ENCODE measurements at places on chromosomes 6 and 20.

DNA sequence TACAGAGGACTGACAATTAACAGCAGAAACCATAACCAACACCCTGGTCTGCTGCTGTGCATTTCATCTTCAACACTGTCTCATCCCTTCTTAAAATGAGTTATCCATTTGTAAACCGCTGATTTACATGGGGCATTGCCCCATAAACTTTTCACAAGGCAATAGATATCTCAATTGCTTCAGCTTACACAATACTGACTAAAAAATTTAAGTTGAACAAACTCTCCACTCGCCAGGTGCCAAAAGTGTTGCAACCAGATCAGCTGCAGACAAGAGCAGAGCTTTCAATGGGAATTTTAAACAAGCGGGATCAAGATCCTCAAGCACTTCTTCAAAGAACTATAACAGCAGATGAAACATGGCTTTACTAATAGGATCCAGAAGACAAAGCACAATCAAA, 183.0 kb downstream of the TASP1 start:
- no peak for DNase-seq

DNA sequence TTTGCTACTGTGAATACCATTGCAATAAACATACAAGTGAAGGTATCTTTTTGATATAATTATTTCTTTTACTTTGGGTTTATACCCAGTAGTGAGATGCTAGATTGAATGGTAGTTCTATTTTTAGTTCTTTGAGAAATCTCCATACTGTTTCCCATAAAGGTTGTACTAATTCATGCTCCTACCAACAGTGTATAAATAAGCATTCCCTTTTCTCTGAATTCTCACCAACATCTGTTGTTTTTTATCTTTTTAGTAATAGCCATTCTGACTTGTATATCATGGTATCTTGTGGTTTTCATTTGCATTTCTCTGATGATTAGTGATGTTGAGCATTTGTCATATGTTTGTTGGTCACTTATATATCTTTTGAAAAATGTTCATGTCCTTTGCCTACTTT, 183.6 kb upstream of the LRFN2 start:
- no peak for DNase-seq

DNA sequence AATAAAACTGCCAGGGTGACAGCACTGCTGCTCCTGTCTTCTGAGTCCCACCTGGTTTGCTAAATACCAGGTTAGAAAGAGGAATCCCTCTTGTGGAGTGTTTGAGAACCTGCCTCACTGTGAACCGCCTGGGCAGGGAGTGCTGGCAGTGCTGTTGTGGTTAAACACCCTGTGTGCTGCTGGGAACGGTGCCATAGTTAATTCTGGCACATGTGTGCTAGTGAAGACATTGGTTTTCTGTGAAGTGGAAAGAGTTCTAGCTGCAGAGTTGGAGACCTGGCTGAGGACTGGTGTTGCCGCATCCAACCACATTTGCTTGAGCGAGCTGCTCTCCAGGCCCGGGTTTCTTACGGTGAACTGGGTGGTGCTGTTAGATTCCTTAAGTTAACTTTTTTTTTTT, 72.7 kb downstream of the IGF2R start:
- DNase-seq: no peak

- no peak for DNase-seq
These were observed 14.2 kb downstream of the KCNK5 start for GRCh38 chr6:39214846-39215639.

DNA sequence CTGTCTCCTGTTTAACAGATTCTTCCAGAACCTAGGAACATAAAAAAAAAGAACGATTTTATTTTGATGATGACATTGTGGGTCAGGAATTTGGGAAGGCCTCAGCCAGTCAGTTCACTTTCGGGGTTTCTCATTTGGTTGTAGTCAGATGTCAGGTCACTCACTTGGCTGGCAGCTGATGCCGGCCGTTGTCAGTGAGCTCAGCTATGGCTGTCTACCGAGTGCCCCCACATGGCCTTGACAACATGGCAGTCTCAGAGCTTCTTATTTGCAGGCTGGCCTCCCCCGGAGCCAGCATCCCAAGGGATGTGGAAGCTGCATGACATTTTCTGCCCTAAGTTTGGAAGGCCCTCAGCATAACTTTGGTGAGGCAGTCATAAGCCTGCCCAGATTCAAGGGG, 11.5 kb downstream of the RNF217 start:
- no peak for DNase-seq

DNA sequence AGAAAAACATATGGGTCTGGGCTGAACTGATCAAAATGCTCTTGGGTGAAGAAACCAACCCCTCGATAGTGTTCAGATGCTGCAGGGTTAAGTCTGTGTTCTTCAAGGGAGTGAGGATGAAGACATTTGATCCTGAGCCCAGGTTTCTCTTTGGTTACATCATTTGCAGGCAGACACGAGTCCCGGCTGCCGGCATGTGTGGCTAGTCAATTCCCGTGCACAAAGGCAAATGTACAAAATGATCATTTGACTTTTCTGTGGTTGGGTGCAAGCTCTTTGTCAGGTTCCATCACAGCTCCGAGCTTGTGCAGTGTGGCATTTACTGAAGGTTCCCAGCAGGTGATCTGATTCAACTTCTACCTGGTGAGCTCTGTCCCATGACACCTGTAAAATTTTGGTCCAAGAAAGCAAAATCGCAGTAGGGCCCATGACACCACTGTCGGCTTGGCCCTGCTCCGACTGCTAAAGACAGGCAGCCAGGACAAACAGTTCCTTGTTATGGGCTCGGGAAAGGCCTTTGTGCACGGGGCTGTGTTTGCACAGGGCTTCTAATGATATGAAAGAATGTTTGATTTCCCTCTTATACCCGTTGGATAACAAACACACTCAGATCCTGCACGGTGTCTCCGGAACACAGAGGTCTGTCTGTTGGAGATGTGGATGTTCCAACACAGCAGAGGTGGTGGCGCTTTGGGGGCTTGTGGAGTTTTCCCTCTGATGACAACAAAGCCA, 46.9 kb downstream of the GJA10 start:
- DNase-seq: no peak

DNA sequence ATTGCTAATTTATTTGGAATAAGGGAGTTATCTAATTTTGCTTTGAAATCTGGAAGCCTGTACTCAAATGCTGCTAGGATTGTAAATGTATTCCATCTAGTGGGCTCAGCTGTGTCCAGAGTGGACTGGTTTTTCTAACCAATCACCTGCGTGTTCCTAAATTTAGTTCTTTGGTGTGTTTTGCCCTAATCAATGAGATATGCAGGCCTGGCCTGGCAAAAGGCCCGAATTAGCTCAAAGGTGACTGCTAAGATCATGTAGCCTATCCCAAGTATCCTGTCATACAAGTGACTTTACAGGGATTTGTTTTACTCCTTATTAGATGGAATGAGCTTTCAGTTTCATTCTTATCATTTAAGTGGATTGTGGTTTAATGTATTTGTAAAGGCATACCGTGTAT, 51.3 kb upstream of the ARMC2 start:
- DNase-seq: no peak

GRCh38 chr20:56391037-56391436, 978 bp downstream of the AURKA start:
- no peak for DNase-seq

GRCh38 chr6:98976674-98977385, 29.1 kb upstream of the FBXL4 start:
- no peak for DNase-seq

- DNase-seq: no peak
These were observed 16.6 kb downstream of the ADTRP start for GRCh38 chr6:11761744-11762620.

- no peak for DNase-seq
These were observed 43.1 kb downstream of the SUN5 start for GRCh38 chr20:32960849-32961731.

DNA sequence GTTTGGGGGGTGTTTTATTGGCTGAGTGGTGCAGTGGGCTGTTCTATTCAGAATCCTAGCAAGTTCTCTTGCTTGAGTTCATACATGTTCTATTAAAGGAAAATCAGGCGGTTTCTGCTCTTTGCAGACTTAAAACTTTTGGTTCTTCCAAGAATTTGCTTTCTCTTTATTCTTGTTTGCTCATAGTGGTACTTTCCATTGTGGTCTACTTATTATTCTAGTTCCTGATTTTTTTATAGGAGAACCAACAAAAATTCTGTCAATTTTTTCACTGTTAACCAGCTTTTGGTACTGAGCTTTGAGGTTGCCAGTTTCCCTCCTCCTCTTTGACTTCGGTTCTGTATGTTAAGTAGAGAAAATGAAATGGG, 6.7 kb downstream of the AFDN start:
- DNase-seq: no peak

GRCh38 chr20:18926965-18927364, 113.4 kb downstream of the SCP2D1 start:
- no peak for DNase-seq

DNA sequence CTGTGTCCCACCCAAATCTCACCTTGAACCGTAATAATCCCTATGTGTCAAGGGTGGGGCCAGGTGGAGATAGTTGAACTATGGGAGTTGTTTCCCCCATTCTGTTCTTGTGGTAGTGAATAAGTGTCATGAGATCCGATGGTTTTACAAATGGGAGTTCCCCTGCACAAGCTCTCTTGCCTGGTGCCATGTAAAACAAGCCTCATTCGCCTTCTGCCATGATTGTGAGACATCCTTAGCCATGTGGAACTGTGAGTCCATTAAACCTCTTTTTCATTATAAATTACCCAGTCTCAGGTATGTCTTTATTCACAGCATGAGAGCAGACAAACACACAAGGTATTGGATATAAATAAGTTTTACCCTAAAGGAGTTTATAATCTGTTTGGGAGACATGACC, 121.2 kb downstream of the MMUT start:
- DNase-seq: no peak

- DNase-seq: no peak
These were observed 210.5 kb downstream of the ERMARD start for GRCh38 chr6:169961772-169962561.

DNA sequence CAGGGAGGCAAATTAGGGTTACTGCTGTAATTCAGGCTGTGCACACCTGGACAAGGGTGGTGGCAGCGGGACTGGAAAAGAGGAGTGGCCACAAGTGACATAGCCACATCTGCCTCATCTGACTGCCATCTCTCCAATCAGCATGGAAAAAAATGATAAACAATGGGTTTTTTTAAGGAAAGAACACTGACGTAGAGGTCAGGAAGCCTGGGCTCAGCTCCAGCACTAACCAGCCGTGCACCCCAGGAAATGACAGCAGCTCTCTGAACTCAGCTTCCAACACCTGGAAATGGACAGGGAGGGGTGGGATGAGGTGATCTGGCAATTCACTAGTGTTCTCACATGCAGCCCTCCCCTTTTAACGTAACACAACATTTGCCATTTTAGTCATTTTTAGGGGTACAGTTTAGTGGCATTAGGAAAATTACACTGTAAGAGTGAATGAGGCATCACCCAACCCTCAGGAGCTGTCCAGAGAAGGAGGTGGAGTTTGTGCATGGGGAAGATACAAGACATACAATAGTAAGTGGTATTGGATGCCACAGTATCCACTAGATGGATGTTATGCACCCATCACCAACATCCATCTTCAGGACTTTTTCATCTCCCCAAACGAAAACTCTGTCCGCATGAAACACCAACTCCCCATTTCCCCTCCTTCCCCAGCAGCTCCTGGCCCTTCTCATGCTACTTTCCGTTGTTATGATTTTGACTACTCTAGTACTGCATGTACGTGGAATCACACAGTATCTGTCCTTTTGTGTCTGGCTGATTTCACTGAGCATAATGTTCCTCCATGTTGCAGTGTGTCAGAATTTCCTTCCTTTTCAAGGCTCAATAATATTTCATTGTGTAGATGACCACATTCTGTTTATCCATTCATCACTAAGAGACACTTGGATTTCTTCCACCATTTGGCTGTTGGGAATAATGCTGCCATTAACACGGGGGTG, 215.5 kb upstream of the ECI2 start:
- no peak for DNase-seq

DNA sequence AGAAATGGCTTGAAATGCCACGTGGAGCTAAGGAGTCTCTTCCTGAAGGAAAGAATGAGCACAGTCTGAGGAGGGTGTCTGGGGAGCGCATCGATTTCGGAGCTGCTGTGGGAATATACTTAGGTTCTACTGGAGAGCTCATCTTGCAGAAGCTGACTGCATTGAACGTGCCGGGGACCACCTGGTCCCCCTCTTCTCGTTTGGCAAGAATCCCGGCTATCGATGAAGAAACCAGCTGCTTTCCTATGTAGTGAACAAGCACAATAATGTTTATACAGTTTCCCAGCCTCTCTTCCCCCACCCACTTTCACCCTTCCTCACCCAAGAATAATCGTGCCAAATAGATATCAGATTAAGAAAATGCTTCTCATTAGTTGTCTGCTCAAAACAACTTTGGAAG, 242.5 kb downstream of the PACRG start:
- DNase-seq: no peak

- DNase-seq: no peak
These were observed 45.7 kb upstream of the TMEM170B start for GRCh38 chr6:11491596-11492463.

DNA sequence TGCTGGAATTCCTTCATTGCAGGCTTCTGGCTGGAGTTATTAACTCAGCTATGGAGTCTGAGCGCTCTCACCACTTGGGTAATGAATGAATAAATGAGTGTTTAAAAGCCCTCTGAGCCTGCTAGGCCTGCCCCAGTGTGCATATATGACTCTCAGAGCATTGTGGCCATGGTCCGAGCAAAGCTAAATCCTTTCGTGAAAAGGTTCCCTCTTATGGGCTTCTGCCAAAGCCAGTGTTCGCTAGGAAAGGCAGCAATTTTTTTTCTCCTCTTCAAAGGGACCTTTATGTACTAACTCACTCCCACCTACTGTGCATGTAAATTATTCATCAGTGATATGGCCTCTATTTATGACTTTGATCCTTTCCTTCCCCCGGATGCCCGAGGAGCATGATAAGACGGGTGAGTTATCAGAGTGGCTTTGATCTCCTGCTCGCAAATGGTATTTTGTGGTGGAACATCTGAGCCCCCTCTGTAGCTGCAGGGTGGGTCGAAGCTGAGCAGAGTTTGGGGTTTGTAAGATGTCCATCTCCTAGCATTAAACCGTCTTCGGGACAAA, 88.6 kb downstream of the LINC00237 start:
- no peak for DNase-seq

DNA sequence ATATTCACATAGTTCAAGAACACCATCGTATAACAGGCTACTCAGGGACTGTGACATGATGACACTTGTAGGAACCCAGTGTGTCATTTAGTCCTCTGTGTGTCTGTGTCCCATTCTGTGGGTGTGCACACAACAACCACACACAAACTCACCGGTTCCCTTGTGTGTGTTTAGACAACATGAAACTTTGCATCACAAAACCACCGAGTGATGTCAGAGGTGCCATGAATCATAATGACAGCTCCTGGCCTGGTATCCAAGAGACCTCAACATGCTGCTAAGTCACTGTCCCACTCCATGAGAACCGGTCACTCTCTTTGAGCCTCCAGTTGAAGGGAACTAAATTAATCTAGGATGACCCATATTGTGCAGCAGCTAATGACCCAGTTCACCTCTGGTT, 421.3 kb downstream of the PREX1 start:
- DNase-seq: no peak

DNA sequence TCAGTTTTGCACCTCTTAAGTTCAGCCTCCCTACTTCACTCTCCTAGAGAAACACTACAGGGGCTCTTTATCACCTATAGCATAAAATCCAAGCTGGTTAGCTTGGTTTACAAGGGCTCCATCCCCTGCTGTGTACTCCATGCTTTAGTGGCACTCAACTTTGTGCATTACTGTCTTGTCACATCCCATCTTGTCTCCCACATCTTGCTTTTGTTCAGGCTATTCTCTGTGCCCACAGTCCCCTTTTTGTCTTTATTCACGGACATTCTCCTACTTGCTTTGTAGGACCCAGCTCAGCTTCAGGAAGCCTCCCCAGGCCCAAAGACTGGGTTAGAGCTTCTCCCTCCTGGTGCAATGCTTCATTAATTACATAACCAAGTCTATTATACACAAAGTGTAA, 107.9 kb upstream of the SPACA1 start:
- DNase-seq: no peak
